Astrocyte of the hippocampus (primary cell): ENCODE measurements at places on chromosomes 7 and 10.

DNA sequence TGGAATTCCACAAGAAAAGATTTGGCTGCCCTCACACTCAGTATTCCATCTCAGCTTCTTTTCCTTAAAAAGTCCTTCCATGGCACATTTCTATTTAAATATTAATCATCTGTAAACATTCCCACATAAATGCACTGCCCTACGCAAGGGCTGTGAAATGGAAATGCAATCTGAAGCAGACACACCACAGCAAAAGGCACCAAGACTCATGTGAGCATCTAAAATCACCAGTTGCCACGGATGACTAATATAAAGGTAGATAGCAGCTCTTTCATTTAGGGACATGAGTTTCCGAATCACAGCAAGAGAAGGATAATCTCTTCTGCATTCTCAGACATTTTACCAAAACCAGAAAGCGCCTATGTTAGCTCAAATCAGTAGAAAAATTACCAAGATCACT lies 31.6 kb downstream of the COA1 start:
- peak; percentile 34 for DNase-seq

- peak; percentile 40 for DNase-seq
These were observed 230.5 kb upstream of the AUTS2 start for GRCh38 chr7:69367780-69368179.

- DNase-seq = peak; percentile 80
These were observed 40.3 kb upstream of the EFCAB10 start for GRCh38 chr7:105621617-105622016.

- DNase-seq = no peak
These were observed 336.5 kb upstream of the PRKCQ start for GRCh38 chr10:6916601-6917000.

DNA sequence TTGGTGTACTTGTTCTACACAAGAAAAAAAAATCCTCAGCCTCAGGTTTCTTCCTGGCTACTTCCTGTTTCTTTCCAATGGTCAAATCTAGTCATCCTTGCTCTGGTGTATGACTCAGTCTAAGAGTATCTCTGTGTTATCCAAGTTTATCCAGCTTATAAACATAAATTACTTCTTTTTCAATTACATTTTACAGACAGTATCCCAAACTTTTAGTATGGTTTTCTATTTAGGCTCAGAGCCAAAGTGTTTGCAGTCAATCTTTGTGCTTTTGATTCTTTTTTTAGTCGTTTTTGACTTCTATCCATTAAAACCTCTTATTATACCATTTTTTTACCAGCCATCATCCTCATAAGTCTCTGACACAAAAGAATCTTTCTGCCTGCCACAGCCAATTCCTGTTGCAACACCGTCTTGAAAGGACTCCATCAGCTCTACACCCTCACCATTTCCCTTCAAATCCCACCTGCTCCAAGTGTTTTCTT lies 294.6 kb downstream of the PTEN start:
- DNase-seq = peak; percentile 67

GRCh38 chr10:11440250-11441150 lies 170.9 kb downstream of the USP6NL start:
- DNase-seq = peak; percentile 11

- DNase-seq = peak; percentile 17
These were observed 30.0 kb downstream of the GUSB start for GRCh38 chr7:65951837-65952578.

DNA sequence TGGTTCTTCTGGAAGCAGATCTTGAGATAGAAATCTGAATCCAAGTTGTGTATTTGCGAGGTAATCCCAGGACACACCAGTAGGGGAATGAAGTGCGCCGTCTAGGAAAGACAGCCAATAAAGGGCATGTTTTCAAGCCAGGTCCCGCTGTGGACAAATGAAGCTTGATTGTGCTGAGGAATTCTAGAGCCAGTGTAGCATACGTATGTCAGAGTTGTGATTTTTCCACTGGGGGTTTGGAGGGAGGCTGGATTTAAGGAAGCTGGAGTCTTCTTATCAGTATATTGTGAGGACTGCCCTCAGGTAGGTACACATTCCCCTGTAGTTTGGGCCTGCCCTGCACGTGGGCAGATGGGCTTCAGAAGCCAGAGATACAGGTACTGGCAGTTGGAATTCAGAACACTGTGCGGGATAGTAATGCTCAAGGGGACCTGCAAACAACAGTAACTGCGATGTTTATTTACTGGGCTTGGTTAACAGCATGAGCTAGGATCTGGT lies 50.9 kb downstream of the GALNT11 start:
- no peak for DNase-seq

DNA sequence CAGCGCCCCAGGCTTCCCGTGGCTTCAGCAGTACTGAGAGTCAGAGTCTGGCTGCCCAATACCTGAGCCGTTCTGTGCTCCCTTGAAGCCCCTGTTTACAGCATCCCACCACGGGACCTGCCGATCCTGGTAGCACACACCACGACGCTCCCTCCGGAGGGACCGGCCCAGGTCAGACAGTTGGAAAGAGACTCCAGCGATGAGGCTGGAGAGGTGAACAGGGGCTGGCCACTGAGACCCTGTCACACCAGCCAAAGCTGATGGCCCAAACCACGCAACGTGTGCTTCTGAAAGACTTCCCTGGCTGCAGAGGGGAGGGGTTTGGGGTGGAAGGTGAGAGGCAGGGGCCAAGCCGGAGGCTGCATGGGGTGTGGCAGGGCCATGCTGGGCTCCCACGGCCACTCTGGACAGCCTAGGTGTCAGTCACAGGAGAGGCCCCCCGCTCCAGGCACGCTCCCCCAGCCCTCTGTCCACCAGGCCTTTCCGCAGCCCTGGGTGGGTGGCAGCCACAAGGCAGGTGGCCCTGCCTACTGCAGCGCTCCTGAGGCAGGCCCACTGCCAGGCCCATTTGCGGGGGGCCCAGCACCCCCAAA lies 140.2 kb upstream of the CHST15 start:
- DNase-seq = no peak
